Lower lobe of right lung (tissue), 2 donors: ENCODE measurements at places on chromosomes 3 and 15. TPM values are rescaled to one million over a fixed set of nuclear protein-coding genes. Genes with fewer than 3 reads are reported as not detected.

ADGRG7 gene
- not detected for total RNA-seq

GRCh38 chr3:119329551-119329950, 35.4 kb downstream of the ARHGAP31 start:
- no peak for DNase-seq

- no peak for DNase-seq
Measured at GRCh38 chr3:161406594-161407555, 35.6 kb upstream of the SPTSSB start.

PLA1A gene
- total RNA-seq = 13.1 TPM

DNA sequence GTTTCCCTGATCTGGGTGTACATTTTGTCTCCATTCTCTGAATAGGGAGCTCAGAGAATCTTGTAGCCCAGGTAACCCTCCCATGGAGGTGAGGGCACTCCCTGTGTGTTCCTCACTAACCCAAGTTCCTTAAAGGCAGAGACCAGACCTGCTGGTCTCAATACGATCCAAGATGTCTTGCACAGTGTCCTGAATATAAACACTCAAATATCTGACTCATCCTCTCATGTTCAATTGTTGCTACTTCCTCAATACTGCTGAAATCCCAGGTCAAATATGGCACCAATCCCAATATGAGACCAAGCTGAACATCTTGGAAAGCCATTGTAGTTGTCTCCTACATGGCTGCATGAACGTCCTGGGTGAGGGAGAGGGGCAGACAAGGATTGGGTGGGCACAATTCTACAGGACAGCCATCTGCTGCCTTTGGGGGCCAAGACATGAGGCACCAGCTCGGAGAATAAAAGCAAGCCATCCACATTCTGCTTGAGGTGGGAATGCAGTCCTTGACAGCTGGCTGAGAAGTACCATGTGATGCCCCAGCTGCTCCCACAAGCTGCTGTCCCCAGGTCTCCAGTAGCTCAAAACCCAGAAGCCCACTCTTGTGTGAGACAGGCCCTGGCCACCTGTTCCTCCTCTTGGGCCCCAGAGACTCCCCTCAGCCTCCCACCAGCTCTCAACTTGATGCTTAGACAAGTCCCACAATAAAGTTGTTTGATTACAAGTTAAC, 18.2 kb downstream of the TBC1D2B start:
- no peak for DNase-seq

DNA sequence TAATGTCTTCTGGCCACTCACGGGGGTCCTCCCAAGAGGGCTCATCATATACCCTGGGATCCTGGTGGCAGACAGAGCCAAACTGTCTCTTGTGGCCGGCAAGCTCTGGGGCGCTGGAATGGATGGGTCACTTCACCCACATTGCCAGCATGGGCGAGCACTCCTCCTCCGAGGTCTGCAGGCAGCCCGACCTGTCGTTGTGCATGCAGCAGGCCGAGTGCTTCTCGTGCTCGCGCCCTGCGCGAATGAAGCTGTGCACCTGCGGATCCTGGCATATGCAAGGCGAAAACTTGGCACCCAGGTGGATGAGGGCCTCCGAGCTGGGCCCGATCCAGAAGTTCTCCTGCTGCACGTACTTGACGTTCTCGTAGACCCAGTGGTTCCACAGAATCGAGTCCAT, 33.6 kb upstream of the GRIP2 start:
- no peak for DNase-seq

DNA sequence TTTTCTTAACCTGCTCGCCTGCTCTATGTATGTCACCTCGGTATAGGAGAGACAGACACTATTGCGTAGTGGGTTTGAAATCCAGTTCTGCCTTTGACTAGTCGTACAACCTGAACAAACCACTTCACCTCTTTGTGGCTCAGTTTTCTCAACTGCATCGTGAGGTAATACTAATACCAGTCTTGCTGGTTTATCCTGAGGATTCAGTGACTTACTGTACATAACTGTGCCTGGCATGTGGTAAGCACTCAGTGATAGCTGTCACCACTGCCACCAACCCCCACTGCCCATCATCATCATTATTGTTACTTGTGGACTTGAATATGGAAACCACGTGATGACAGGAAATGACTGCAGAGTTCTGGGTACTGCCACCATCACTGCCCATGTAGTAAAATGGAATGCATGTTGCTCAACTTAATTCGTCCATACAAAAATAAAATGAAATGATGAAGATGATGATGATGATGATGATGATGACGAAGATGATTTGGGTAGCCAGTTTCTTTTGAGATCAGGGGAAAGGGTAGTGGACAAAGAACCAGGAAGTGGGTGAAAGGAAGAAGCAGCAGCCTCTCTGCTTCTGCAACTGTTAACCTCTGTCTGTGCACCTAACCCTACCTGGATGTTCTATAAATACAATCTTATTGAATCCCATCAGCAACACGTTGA, 228.1 kb downstream of the FEZF2 start:
- no peak for DNase-seq

DNA sequence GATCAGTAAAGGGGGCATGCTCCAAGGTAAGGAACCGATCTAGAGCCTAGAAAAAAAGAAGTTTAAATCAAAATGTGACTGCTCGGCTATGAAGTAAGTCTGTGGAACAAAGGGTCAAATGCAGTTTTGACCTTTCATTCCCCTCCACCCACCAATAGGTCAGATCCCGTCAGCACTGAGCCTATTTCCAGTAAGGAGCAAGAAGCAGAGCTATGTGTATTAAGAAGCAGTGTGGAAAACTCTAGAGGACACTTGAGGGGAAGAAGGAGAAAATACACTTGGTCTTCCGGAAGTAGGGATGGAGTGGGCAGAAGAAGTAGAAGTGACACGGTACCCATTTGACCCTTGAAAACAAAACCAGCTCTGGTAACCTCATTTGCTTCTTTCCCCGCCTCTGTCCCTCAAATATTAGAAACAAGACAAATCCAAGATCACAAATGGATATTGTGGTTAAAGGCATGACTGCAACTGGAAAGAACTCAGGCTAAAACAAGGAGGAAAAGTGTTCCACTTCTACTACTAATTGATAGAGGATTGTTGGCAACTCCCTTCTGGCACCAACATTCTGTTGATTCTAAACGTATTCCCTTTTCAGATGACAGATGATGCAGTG, 888.3 kb upstream of the NR2F2 start:
- no peak for DNase-seq

DNA sequence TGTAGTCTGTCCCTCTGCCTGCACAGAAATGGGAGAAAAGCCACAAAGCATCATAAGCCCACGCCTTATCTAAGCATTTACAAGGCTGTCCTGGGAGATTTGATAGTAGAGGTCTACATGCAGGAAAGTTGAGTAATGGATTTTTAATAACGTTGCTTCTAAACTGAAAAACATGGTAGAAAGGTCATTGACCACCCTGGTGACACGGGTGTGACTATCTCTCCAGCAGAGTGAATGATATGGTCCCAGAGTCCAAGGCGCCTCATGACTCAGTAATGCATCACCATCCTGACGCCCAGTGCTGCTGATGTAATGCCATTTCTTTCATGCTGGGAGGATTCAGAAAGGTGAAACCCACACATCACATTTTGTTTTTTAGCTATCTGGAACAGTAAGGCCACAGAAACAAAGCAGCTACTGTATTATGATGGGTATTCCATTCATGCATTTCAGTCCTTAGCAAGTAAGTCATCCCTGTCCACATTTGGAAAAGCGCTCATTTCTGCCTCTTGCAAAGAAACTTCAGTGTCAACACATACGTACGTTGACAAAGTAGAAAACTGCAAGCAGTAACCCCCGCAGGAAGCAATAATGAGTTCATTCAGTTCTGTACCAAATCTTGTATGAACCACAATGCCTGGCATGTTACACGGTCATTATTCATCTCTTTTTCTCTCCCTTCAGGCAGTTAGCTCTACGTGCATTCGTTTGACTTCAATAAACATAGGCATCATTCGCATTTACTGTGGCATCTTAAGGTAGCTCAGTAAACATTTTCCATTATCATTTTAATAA, 483.5 kb downstream of the GABRG3 start:
- DNase-seq = no peak

DNA sequence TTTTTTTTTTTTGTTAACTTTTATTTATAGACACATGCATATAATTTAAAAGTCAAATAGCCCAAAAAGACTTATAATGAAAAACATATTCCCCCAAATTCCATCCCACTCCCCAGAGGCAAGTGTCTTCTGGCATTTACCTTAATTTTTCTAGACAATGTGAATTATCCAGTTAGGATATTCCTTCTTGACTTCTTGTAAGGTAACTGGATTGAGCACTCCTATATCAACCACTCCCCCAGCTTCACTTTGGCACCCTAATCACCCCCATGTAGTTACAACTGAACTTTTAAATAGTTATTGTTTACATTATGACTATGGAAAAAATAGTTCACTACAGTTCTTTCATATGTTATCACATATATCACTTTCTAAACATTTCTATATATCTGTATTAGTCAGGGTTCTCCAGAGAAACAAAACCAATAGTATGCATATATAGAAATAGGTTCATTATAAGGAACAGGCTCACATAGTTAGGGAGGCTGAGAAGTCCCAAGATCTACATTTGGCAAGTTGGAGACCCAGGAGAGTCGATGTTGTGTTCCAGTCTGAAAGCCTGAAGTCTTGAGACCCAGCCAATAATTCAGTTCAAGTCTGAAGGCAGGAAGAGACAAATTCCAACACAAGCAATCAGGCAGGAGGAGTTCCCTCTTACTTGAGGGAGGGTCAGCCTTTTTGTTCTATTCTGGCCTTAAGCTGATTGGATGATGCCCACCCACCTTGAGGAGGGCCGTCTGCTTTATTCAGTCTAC, 175.8 kb downstream of the THSD4 start:
- DNase-seq = no peak

- DNase-seq = no peak
Measured at GRCh38 chr3:32959371-32959770, 7.9 kb downstream of the CCR4 start.

ANKUB1 gene
- 3.1 TPM for total RNA-seq

DNA sequence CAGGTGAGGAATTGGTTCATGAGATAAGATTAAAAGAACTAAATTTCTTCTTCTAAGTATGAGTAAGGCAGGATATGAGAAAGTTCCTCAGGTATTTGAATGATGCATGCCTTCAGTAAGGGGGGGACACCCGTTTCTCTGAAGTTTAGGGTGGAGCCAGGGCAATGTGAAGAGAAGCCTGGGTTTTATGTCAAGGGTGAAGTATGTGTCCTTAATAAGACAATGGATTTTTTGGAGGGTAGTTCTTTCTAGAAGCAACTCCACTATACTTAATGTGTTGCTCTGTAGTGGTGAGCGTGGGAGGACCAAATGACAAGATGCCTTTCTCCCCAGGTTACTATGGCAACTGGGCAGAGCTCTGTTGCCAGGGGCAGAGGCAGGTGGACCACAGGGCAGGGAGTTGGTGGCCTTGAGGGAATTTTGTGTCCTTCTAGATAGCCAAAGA, 44.0 kb downstream of the PHLDB2 start:
- DNase-seq = no peak

UROC1 gene
- not detected for total RNA-seq

OR5K2 gene
- not detected for total RNA-seq

GRCh38 chr3:6935970-6936369, 75.1 kb downstream of the GRM7 start:
- no peak for DNase-seq

DNA sequence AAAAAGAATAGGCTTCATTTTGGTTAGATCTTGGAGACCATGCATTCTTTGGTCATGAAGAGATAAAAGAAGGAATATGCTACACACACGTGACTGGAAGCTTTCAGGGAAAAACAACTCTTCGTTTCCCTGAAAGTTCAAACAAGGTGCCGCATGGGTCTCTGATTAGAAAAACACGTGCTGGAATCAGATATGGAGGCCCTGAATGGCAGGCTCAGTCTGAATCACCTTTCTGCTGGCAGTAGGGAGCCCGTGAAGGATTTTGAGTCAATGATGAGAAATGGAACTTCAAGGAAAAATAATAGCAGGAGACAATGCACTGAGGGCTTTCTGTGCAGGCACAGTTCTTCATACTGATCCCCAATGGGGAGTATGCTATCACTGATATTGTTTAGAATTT, 99.8 kb upstream of the LRRN1 start:
- no peak for DNase-seq

GRCh38 chr3:140448001-140448400, 229.9 kb upstream of the TRIM42 start:
- no peak for DNase-seq

DNA sequence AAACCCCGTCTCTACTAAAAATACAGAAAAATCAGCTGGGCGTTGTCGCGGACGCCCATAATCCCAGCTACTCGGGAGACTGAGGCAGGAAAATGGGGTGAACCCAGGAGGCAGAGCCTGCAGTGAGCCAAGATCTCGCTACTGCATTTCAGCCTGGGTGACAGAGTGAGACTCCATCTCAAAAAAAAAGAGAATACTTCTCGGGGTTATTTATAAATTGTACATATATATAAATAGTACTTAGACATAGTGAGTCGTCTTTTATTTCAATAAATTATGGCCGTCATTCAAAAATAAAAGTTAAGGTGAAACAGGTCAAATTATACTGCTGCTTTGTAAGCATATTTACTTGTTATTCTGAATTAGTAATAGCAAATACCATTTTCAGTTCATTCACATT, 12.1 kb upstream of the EBLN2 start:
- DNase-seq = no peak

DNA sequence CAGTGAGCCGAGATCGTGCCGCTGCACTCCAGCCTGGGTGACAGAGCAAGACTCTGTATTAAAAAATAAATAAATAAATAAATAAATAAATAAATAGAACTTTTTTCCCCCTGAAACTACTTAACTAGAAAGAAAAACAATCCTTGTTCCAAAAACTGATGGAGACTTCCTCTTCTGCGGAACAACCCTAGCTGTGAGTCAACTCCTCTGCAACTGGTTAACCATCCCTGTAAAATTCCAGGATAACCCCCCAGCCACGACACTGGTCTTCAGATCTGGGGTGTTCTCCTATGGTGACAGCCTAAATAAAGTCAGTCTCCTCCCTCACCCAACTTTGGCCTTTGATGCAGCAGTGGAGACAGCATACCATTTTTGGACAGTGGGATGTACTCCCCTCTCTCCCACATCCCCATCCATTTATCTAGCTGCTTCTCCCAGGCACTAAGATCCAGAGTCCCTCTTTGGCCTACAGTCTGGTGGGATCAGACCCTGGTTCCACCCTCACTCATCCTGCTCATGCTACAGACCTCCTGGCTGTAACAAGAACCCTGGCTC, 352.6 kb downstream of the OCA2 start:
- no peak for DNase-seq

GRCh38 chr3:70981231-70981880, 602.2 kb downstream of the FOXP1 start:
- no peak for DNase-seq
